ENCODE measurements at places on chromosomes 11 and 22. TPM values are rescaled to one million over a fixed set of nuclear protein-coding genes. Genes with fewer than 3 reads are reported as not detected.

The SPDYC gene
- total RNA-seq: not detected

The MOGAT2 gene
- total RNA-seq: not detected

The SEC14L2 gene
- total RNA-seq: 12.7 TPM

The TESMIN gene
- total RNA-seq: 0.87 TPM

The SCGB1C1 gene
- total RNA-seq: not detected

The OR2AG2 gene
- 0.15 TPM for total RNA-seq

The PARVG gene
- not detected for total RNA-seq

The MS4A3 gene
- total RNA-seq: not detected

The MCAM gene
- 2.3 TPM for total RNA-seq

The HORMAD2 gene
- total RNA-seq: not detected

The TRIM6 gene
- 9.7 TPM for total RNA-seq

The MMP10 gene
- 0.87 TPM for total RNA-seq

The SCN3B gene
- under 0.01 TPM for total RNA-seq

The ADM gene
- total RNA-seq: 569 TPM

The MYRF gene
- total RNA-seq: 0.17 TPM

The ADM2 gene
- total RNA-seq: 2.3 TPM

The DRD2 gene
- under 0.01 TPM for total RNA-seq

The ANO1 gene
- not detected for total RNA-seq

The RFPL2 gene
- total RNA-seq: not detected

The SMIM35 gene
- not detected for total RNA-seq

The MICAL2 gene
- 86.4 TPM for total RNA-seq

The BRSK2 gene
- 0.99 TPM for total RNA-seq

The NFAM1 gene
- under 0.01 TPM for total RNA-seq

The MN1 gene
- total RNA-seq: 16.0 TPM

The MS4A7 gene
- not detected for total RNA-seq

The CRYBB2 gene
- not detected for total RNA-seq

The UBE4A gene
- 47.6 TPM for total RNA-seq

The MMP27 gene
- total RNA-seq: 0.44 TPM

The TRPT1 gene
- 50.6 TPM for total RNA-seq
